ENCODE measurements at places on chromosomes 3 and 15.
A peak's percentile ranks its signal among the peaks of the same experiment; 100 is the strongest.

GRCh38 chr15:73955326-73955725 is 29.1 kb downstream of the LOXL1 start:
- no peak overlapping the region for H3K4me3 ChIP-seq
- peaks cover 8% of the 10 kb centered on the region for H3K4me1 ChIP-seq
- H3K36me3 ChIP-seq = no peaks in the 10 kb centered on the region
- H3K27me3 ChIP-seq = no peaks in the 10 kb centered on the region

DNA sequence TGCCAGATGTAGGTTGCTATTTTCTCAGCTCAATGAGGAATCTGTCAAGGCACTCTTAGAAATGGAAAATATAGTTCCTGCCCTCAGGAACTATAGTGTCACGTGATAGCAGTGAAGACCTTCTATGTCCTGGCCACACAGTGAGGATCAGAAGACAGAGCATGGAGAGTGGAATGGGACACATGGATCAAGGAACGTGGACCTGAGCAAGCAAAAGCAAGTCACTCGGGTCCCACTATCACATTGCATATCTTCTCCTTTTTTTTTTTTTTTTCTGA is 21.2 kb downstream of the SMAD3 start:
- no peak overlapping the region for H3K4me3 ChIP-seq
- peaks cover 21% of the 10 kb centered on the region for H3K4me1 ChIP-seq
- no peaks in the 10 kb centered on the region for H3K36me3 ChIP-seq
- no peaks in the 10 kb centered on the region for H3K27me3 ChIP-seq
- H3K27ac ChIP-seq = peak overlapping the region; percentile 70

GRCh38 chr15:31145271-31145911 is 43.9 kb upstream of the TRPM1 start:
- no peak overlapping the region for H3K27ac ChIP-seq
- H3K36me3 ChIP-seq = no peaks in the 10 kb centered on the region
- no peak for DNase-seq
- no peak overlapping the region for H3K4me3 ChIP-seq

DNA sequence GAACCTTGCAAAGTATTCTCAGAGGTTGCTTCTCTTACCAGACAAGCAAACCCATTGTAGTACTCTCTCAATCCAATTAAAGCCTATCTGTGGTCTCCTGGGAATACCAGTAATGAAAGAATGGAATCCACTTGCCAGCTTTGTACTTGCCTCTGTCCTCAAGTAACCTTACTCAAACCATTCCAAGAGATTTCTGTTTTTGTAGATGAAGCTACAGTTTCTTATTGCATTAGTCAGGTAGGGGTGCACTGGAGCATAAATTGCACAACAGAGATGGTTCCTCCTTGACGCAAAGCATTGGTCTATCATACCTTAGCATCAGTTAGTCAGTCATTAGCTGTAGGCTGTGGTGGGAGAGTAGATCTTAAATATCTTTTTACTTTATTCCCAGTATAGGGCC is 52.9 kb downstream of the BTLA start:
- H3K27ac ChIP-seq = no peak overlapping the region
- DNase-seq = no peak
- no peaks in the 10 kb centered on the region for H3K4me1 ChIP-seq
- H3K36me3 ChIP-seq = no peaks in the 10 kb centered on the region
- no peak overlapping the region for H3K4me3 ChIP-seq

Data from uterus (tissue), 4 donors.